Psoas muscle (tissue), 8 donors: ENCODE measurements at places on chromosomes 4 and X. TPM values are rescaled to one million over a fixed set of nuclear protein-coding genes. Genes with fewer than 3 reads are reported as not detected.

The HSFX4 gene
- not detected for total RNA-seq

The STBD1 gene
- total RNA-seq = 44.9 TPM

DNA sequence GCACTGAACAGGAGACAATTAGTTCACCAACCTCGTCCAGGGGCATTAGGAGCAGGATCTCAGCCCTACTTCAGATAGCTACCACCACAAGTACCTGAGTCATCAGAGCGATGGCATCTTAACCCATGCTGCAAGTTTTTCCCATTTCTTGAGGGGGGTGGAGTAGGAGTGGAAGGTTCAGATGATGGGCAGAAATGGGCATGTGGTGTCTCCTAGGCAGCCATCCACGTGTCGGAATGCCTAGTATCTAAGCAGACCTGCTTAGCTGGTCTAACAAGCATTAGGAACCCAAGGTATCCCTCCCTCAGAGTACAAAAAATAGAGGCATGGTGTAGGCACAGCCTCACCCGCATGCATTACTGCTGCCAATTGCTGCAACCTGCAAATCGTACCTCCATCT, 159.1 kb upstream of the DGKK start:
- DNase-seq = no peak

- no peak for DNase-seq
These were observed 101.4 kb downstream of the CDS1 start for GRCh38 chr4:84684361-84684760.

GRCh38 chr4:76989391-76990061, 40.0 kb downstream of the SEPTIN11 start:
- no peak for DNase-seq

GRCh38 chrX:131812847-131813825, 210.0 kb upstream of the STK26 start:
- peak; percentile 82 for DNase-seq

GRCh38 chrX:45344594-45344993, 143.9 kb upstream of the DIPK2B start:
- no peak for DNase-seq

- no peak for DNase-seq
These were observed 24.0 kb downstream of the TECRL start for GRCh38 chr4:64385220-64385619.
